ENCODE measurements at places on chromosomes 7 and 10.
A peak's percentile ranks its signal among the peaks of the same experiment; 100 is the strongest.

GRCh38 chr7:143908120-143908519 is 6.1 kb upstream of the TCAF1 start:
- no peak for DNase-seq

DNA sequence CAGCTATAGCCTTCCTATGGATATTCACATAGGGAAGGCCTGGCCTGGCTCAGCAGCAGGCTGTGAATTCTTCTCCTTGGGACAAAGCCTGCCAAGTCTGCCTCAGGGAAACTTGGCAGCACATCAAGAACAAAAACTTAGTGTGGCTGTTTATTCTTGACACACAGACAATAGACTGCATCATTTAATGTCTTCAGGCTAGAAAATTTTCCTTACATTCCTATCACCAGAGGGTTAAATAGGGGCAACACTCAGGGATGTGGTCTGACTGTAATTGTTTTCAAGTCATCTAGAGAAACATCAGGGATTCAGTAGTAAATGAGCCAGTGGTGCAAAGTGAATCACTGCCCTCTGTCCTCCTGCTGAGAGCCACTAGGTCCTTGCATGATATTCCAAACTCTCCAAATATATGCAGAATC is 137.3 kb downstream of the SEMA3C start:
- DNase-seq, result no peak

DNA sequence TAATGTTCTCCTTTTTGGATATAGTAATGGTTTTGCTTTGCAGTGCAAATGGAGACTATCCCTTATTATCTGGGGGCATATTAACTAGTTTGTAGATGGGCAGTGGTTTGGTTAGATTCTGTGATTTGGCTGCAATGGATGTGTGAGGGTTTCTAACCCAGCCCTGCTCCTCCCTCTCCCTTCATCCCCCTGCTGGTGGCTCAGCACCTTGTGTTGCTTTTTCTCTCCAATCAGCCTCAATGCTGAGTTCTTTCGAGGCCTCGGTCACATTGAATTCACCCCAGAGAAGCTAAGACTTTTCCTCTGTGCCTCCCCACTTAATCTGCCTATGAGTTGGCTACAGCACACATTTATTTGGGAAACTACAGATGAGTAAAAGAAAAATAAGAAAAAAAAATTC is 120.0 kb downstream of the MALRD1 start:
- no peak for DNase-seq

DNA sequence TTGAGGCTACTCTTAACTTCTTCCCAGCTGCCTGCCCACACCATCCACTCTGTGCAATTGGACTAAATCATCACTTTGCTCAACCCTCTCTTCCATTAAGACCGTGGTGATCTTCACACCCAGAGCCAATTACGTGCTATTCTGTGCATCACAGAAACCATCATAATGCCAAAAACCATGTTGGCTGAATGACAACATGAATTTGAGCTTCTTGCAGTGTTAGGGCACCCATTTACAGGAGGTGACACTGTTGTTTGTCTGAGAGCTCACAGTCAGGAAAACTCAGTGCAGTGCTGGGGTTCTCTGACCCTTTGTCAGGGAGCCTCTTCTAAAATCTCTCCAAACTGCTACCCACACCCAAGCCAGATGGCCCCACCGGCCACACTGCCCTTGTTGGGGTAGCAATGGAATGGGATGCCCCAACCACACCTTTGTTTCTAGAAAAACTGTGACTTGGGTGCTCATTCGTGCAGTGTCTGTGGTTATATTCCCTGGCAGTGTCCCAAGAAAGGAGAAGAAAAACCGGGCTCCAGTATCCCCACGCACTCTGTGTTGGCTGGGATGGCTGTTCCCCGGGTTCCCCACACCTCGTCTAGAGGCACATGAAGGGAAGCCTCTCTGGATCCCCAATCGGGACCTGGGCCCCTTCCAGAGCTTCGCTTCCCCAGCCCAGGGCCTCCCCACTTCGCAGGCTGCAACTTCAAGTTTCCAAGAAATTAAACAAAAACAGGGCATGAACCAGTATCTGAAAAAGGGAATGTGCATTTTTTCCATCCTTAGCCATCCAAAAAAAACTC is 2.0 kb upstream of the TNS3 start:
- no peak for DNase-seq

- DNase-seq, result no peak
Measured at GRCh38 chr7:103487419-103487818, 41.4 kb upstream of the SLC26A5 start.

DNA sequence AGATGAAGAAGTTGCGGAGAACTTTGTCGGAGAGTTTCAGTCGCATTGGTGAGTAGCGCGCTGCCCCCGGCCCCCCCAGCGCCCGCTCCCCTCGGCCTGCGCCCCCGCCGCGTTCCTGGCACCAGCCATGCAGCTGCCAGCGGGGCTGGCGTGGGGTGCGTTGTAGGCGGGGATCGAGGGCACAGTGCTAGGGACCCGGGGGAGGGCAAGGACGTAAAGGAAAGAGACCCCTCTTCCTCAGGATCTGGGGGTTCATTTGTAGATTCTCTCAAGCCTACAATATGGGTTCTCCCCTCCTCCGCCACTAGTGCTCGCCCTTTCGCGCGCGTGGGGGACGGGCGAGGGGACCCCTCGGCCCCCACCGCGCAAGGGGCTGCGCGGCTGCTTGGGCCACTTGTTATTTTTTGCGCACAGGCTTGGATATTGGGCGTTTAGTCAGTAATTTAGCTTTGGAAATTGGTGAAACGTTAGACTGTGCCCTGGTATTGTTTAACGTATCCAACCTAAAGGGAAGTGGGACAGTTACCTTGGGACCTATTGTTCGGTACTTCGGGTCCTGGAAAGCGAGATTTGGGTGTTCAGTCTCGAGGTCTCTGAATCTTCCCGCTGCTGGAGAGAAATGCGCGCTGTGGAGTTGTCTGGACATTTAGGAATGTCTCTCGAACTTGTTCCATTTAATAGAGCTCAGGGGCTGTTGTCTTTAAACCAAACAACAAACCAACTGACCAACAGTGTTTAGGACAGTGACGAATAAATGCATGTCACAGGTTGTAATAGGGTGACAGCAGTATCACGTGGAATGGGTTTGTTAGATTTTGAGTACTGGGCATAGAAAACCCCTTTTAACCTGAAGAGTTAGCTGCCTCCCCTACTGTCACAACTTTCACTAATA is 796 bp downstream of the CDK14 start:
- DNase-seq, result no peak

- DNase-seq, result no peak
Measured at GRCh38 chr7:44454348-44454747, 36.1 kb downstream of the NUDCD3 start.

- no peak for DNase-seq
Measured at GRCh38 chr10:110224992-110225391, 17.6 kb downstream of the MXI1 start.

- DNase-seq, result no peak
Measured at GRCh38 chr10:63373176-63373575, 92.6 kb downstream of the JMJD1C start.

- DNase-seq, result no peak
Measured at GRCh38 chr7:37932543-37932942, 12.1 kb downstream of the EPDR1 start.

DNA sequence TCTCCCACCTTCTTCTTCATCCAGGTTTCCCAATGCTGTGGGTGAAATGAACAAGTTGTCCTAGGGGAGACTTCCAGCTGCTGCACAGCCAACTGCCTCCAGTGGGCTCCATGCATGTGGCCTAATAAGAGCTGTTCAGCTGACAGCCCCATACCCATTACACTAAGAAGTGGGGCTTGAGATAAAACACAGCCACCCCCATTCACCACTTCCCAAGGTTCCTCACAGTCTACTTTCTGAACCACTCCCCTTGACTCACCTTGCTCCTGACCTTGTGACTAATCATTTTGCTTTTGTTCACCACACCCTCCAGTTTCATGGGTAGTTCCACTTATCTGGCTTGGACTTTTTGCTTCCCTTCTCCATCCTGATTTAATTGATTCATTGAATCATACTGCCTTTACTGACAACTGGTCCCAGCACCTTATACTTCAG is 119.3 kb downstream of the CABCOCO1 start:
- no peak for DNase-seq

- no peak for DNase-seq
Measured at GRCh38 chr10:70918851-70919530, 30.6 kb upstream of the PCBD1 start.

DNA sequence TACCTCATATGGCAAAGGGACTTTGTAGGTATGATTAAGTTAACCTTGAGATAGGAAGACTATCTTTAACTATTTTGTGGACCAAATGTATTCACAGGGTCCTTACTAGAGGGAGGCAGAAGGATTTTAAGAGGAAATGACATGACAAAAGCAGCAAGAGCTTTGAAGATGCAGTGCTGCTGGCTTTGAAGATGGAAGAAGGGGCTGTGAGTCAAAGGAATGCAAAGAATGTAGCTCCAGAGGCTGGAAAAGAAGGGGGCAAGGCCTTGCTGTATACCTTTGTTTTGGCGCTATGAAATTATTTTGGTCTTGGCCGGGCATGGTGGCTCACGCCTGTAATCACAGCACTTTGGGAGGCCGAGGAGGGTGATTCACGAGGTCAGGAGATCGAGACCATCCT is 3.2 kb upstream of the NRBF2 start:
- DNase-seq, result no peak

GRCh38 chr10:21030091-21030490 is 133.0 kb upstream of the NEBL start:
- no peak for DNase-seq

GRCh38 chr10:87546971-87547413 is 42.3 kb downstream of the MINPP1 start:
- DNase-seq, result no peak

DNA sequence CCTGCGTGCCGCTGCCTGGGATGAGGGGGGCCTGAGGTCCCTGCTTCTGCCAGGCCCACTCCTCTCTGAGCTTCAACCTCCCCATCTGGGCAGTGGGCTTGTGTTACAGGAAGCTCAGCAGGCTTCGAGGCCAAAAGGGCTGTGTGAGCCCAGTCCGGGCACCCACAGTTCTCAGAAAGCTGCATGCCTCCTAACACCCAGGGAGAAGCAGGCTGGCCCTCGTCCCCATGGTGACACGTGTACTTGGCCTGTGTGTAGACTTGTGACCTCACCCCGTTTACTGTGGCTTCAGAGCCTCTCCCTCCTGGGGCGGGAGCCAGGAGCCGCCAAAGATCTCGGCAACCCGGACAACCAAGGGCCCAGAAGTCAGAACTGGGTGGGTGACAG is 2.2 kb upstream of the GRIFIN start:
- no peak for DNase-seq

DNA sequence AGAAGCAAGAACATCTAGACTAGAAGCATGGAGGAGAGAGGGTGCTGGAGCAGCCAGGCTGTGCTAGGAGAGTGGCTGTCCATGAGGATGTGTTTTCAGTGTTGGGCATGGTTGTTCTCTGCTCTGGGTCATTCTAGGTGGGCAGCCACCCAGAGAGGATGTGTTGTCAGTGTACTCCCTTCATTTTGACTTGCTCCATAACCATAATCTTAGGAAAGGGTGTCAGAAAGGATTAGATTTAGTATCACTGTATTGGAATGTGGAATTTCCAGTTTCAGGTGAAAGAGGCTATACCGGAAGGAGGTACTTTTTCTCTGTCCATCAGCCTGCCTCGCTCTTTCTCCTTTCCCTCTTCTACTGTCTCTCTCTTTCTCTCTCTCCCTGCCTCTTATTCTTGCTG is 474.5 kb upstream of the PODXL start:
- DNase-seq, result no peak

DNA sequence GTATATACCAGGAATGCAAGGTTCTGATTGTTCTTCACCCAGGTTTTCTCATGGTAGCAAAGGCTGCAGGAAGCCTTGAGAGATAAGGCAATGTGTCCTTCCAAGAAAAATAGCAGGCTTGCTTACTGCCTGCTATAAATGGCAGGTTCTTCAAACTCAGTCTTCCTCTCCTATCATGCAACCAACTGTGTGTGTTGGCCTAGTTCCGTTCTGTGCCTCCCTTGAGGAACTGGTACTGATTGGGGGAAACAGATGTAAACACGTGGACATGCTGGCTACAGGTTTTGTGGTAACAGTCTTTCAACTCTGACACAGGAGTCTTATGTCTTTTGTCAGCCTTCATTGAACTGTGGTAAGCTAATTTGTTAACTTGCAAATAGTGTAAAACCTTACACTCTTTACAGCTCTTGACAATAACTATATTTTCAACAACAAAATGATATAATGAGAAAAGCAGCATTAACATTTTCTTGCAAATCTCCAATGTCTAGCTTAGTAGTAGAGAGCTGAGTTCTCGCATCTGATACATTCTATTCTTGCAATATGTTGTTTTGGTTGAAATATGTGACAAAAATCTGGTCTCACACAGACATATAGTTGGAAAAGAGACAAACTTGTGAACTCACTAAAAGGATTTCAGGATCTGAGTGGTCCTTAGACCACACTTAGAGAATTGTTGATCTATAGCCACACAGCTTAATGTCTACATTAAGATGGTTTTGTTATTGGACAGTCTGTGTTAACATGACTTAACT is 54.7 kb upstream of the LSM8 start:
- DNase-seq, result no peak

- DNase-seq, result no peak
Measured at GRCh38 chr10:131176907-131177306, 134.6 kb downstream of the TCERG1L start.

- no peak for DNase-seq
Measured at GRCh38 chr10:72328829-72329204, 25.9 kb downstream of the DNAJB12 start.

GRCh38 chr10:102581401-102581800 is 62.9 kb upstream of the TRIM8 start:
- no peak for DNase-seq

DNA sequence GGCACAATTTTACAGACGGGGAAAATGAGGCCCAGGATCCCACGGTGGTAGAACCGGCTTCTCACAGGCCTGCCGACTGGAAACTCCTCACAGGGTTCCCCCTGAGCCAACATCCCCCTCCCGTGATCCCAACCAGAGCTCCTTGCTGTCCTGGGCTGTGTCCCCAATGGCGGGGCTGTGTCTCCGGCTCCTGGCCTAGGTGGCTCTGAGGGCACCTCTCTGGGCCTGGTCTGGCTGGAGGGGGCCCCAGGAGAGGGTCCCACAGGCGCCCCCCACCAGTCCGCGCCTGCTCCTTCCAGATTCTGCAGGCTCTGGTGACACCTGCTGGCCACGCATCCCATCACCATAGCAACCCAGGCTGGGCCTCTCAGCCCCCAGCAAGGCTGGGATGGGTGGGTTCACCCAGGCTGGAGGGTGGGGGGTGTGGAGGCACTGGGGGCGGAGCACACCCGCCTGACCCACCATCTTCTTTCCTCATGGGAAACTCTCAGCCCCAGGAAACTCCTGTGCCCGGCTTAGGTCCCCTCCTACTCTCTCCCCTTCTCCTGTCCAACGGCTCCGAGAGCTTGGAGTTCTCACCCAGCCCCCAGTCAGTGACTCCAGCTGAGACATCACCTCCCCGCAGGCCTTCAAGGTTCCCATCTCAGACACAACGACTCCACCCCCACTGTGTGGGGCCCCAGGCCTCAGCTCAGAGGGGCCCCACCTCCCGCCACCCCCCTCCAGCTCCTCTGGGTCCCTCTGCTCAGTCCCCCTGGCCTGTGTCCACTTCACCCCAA is 27.1 kb upstream of the TNRC18 start:
- peak; percentile 73 for DNase-seq

All from activated effector memory CD4-positive, alpha-beta T cell treated with anti-CD3 and anti-CD28 coated beads, Interleukin-2, amount 50 U/mL, for 16 hours (primary cell).